Retina (tissue), 1 donor: ENCODE measurements at places on chromosomes 7 and 10.

DNA sequence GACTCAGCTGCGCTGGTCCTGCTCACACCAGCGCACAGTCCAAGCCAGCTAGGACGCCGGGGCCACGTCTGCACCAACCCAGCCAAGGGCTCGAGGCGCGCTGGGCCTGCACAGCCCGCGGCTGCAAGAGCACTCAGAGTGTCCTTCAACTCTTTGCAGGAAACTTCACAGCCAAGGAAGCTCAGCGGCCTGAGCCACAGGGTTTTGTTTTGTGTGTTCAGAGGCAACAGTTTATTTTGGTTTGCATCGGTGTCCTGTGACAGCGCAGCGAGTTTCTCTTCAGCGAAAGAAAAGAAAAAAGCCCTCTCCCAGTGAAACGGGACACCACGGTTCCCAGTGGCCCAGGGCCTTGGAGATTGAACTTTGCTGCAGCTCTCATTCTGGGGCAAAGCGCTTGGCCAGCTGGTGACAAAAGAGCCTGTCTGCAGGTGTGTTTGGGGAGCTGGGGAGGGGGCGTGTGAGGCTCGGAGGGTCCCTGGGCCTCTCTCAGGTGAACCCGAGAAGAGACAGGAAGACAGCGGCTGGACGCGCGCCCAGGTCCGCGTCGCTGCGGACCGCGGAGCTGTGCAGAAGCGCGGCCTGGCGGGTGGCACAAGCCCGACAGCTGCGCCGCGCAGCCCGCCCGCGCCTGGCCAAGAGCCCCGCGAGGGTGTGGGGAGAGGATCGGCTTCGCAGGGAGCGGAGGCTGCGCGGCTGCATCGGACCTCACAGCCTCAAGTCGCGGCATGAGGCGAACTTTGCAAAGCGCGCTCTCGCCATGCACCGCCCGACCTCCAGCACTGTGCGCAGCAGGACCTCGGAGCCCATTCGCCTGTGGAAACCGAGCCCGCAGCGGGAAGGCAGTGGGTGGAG, 922 bp downstream of the CXCL12 start:
- DNase-seq: peak; percentile 81

DNA sequence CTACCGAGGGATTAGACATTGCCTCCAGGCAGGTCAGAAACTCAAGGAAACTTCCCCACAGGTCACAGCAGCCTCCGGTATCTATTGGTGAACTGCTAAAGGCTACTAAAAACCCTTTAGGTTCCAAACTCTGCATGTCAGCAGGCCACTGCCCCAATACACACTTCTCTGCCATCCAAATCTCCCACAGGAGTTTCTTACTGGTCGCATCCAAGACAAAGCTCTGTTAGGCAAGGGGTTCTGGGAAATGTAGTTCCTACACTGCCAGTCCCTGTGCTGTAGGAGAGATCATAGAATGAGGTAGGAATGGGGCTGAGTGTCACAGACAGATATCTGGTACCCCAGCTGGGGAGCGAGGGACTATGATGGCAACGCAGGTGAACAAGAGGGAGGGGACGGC, 757.0 kb upstream of the C7orf33 start:
- peak; percentile 17 for DNase-seq

- DNase-seq: no peak
Measured at GRCh38 chr7:29140873-29141468, 5.4 kb downstream of the CPVL start.

DNA sequence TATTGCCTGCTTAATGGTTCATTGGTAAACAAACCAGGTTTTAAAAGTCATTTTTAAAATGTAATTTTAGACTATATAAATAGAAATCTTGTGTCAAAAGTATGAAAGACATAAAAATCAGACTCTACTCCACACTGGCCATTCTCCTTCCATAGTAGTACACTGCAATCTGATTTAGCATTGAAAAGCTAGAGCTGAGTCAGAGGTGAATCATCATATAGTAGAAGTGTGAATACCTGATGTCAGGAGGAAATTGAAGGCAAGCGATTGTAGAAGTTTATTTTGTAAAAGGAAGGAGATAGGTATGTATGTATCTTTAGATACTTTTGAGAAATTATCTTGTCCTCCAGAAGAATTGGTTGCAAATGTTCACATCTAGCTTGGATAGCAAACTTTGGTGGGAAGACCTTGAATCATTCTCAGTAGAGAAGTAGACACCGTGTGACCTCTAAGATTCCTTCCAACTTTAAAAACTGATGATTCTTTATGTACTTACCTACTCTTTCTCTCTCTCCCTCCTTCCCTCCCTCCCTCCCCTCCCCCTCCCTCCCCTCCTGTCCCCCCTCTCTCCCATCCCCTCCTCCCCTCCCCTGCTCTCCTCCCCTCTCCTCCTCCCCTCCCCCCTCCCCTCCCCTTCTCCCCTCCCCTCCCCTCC, 88.1 kb downstream of the BTAF1 start:
- DNase-seq: no peak

GRCh38 chr7:65976659-65977196, 5.3 kb downstream of the GUSB start:
- DNase-seq: no peak

DNA sequence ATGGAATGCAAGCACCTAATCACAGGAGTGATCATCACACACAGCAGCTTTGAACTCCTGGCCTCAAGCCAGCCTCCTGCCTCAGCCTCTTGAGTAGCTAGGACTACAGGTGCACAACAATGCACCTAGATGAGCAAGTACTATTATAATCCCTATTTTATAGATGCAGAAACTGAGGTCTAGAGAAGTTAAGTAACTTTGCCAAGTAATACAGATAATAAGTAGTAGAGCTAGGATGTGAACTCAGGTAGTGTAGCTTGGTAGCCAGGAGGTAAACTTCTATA, 33.7 kb downstream of the DNAJC12 start:
- DNase-seq: no peak

DNA sequence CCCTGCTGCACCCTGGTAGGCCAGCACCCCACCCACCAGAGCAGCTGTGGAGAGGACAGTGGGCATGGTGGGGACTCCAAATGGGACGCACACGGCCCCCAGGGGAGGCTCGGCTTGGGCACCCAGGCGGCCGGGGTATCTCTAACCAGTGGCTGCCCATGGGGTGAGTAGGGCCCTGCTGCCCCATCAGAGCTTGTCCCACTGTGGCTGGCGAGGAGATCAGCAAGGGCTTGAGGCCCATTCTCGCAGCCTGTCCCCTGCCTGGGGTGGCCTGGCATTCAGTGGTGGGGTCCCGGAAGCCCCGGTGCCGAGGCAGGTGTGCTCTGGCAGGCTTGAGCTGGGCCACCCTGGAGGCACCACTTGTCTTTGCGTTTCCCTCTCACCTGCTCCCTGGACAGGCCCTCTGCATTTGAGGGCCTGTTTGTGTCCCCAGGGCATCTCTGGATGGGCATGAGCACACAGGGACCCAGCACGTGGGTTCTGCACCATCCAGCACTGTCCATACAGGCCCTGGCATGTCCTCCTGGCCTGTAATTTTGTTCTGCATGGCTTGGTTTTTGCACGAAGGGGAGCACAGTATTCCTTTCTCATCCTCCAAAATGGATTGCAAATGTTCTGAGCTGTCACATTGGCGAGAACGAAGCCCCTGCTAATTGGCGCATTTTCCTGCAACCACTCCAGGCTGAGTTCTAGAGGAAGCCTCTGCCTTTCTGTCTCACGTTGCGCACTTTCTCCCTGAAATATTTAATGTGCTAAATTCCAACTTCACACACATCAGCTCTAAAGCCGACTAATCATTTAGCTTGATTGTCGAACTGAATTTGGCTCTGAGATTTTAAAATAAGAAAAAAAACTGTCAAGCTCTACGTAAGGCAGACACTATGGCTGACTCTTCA, 27.2 kb downstream of the PWWP2B start:
- DNase-seq: no peak

GRCh38 chr10:18449611-18450026, 201.8 kb downstream of the NSUN6 start:
- no peak for DNase-seq

DNA sequence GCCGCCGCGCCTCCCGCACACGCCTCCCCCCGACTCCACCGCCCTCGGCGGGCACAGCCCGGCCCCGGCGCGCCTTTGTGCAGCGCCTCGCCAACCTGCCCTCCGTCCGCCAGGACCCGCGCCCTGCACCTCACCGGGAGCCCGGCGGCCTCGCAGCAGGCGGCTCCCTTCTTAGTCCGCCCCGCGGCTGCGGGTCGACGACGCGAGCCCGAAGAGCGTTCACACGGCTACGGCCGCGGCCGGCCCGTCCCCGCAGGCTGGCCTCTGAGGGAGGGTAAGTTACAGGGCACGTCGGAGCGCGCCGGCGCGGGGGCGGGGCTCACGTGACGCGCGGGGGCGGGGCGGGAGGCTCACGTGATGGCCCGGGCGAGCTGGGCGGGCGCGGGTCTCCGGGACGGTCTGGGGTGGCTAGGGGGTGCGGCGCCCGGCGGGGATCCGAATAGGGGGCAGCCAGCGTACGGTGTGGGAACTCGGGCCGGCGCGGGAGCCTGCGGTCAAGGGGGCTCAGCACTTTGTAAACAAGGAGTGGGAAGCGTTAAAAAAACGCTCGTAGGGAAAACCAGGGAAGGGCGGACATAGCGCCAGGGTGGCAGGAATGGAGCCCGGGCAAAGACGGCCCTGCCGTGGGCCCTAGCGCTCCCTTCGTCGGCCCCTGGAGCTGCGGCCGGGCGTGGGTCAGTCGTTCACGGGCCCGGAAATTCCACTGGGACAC, at the start of gene ARHGAP12:
TSS of gene ARHGAP12 (minus strand) at position 283 of the 712 bp plus-strand sequence. CDS start 19,976 bp downstream, outside the sequence.
- peak; percentile 92 for DNase-seq

GRCh38 chr7:133936074-133936473, 191.1 kb upstream of the LRGUK start:
- no peak for DNase-seq

GRCh38 chr7:100964630-100965029, 4.7 kb upstream of the MUC12 start:
- no peak for DNase-seq

GRCh38 chr10:34697351-34698247, 117.5 kb downstream of the PARD3 start:
- no peak for DNase-seq

DNA sequence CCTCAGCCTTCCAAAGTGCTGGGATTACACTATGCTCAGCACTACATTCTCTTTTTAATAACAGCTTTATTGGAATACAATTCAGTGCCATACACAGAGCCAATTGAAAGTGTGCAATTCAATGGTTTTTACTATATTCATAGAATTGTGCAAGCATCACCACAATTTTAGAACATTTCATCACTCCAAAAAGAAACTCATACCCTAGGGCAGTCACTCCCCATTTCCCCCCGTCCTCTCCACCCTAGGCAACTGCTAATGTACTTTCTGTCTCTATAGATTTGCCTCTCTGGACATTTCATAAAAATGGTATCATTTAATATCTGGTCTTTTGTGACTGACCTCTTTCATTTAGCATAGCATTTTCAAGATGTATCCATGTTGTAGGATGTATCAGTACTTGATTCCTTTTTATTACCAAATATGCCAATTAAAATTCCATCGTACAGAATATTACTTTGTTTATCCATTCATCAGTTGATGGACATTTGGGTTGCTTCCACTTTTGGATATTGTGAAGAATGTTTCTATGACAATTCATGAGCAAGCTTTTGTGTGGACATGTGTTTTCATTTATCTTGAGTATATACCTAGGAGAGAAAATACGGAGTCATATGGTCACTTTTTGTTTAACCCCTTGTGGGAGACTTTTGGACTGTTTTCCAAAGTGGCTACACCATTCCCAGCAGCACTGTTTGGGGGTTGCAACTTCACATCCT, 6.3 kb upstream of the XPNPEP1 start:
- DNase-seq: no peak

GRCh38 chr10:88288320-88289059, 294.6 kb downstream of the RNLS start:
- DNase-seq: no peak

DNA sequence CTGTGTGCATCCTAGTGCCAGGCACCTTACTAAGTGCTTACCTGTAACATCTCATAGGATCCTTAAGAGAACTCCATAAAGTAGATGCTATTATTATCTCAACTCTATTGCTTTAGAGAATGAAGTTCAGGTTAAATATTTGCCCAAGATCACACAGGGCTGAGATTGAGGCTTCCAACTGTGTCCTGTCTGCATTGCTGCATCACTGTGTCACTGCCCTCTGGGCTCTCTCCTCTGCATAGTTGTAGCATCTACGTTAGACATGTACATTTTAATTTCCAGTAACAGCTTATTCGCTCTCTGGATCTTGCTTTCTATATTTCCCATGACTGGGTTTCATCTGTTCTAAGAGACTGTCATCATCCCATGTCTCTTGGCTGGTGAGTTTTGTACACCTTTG, 63.6 kb upstream of the FZD8 start:
- no peak for DNase-seq

- peak; percentile 64 for DNase-seq
Measured at GRCh38 chr10:34816501-34817002, 1.5 kb upstream of the PARD3 start.

DNA sequence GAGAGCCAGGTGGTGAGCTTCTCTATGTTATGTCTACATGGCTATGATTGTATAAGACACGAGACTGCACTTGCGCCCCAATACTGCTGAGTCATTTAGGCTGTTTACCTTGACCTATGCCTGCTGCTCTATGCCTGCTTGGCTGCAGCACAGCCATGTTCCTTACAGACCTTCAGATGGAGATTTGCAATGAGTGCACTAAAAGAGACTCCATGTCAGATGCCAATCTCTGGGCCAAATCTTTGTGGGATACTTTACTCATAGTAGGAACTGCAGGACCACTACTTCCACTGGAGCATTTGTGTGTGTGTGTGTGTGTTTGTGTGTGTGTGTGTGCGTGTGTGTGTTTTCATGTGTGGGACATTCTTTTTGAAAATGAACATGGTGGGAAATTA, 50.0 kb upstream of the KMT2E start:
- DNase-seq: no peak

DNA sequence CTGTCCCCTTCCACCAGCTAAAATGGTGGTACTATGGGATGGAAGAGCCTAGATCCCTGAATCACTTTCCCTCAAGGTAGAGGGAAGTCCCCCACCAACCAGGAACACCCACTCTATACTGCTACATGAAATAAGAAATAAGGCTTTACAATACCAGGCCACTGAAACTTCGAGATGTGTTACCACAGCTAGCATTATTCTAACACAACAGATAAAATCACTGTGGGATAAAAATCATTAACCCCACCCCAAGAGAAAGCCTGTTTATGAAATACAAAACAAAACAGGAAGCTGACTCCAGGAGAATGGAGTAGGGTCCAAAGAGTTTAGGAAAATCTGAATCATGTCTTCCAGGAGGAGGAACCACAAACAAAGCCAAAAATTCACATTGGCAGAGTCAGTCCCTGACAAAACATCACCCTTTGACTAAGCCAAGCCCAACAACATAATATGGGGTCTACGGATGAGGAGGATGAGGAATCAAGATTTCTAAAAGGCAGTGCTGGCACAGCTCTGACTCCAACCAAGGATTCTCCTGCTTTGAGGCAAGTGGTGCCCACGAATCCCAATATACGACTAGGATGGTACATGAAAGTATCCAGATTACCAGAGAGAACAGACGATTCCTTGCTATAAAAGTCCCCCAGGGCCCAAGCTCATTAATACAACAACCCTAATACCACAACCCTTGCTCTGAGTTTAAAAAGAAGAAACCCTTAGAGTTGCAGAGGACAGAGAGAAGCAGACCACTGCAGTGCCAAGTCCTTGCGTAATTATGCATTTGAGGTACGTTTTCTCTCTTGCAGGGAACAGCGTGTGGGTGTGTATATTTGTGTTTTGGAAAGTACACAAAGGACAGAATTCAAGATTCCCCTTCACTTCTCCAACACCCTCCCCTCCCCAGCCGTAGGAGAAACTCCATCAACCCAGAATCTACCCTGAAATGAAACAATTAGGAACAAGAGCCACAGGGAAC, 23.7 kb downstream of the XPNPEP1 start:
- no peak for DNase-seq
